ENCODE measurements at places on chromosomes 2 and 18. TPM values are rescaled to one million over a fixed set of nuclear protein-coding genes. Genes with fewer than 3 reads are reported as not detected.
A peak's percentile ranks its signal among the peaks of the same experiment; 100 is the strongest.

DNA sequence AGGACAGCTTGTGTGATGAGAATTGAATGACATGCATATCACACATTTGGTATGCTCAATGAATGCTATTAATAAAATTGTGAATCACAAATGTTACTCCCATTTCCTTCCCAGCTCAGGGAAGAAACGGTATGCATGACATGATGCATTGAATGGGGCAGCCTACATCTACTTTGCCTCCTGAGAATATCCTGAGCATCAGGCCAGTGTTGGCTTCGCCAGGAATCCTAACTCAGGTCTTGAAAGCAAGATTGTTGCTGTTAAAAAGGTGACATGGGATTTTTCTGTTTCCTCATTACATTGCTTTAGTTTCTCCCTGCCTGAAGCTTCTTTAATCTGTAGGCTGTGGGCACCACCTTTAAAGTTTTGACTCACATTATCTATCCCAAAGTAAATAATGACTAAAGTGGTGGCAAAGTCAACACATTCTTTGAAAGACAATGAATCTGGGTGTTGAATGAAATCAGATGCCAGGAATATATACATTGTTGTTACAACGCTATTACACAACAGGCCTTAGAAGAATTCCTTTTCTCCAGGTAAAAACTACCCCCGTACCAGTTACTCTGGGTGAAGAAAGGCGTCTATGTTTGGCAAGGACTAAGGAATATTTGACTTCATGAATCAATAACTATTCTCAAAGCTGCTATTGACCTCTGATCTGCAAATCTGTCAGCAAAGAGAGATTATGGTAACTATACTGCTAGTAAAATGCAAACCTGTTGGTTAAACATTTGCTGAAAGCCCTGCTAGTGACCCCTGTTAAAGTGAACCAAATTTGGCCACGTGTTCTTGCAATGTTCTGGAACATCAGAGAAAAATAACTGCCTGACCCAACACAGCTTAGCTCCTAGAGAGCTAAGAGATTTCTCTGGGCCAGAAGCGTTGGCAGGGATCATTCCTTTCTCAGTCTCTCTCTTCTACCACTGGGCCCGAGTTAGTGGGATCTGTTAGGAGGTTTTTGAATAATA lies 30.5 kb upstream of the NEDD4L start:
- no peaks in the 10 kb centered on the region for H3K36me3 ChIP-seq
- H3K4me1 ChIP-seq: no peaks in the 10 kb centered on the region
- DNase-seq: no peak
- H3K4me3 ChIP-seq: no peak overlapping the region
- no peaks in the 10 kb centered on the region for H3K27me3 ChIP-seq

DNA sequence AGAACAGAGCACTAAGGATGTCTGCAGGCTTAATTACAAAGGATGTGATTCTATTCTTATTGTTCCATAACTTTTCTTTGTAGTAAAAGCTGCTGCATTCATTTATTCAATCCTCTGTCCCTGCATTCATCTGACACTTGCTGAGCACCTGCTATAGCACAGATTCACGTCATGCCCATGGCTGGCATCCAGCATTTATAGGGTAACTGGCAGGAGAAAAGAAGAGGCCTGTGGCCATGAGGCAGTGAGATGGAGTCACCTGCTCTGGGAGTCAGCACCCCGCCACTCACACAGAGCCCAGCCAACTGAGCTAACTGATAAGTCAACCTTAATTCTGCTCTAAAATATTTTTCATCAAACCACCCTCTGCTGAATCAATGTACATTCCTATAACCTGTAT lies 18.3 kb upstream of the CDC42EP3 start:
- H3K4me1 ChIP-seq: peaks cover 3% of the 10 kb centered on the region
- H3K36me3 ChIP-seq: no peaks in the 10 kb centered on the region
- H3K27ac ChIP-seq: no peak overlapping the region

Gene RBM44
- 1.1 TPM for total RNA-seq

DNA sequence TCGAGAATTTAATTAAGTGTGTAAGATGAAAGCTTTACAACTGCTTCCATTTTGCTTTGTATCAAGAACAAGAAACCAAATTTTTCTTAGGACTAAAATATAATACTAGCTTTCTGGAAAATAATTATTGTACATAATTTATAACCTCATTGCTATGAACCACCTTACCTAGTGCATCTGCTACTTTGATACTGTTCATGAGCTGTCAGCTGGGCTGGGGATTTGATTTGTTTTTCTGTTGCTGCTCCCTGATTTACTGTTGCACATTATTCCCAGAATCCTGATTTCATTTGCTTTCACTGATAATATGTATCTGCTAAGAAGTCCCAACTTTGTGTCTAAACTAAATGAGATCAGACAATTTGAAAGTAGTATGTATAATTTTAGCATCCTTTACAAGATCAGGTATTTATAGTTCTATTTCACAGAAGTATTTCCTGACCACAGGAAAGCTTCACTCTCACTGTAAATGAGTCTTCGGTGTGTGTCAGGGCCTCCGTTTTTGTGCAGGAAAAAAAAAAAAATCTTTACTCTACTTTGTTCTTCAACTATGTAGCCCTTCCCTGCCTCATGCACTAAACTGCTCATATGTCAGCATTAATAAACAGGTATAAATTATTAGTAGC lies 105.6 kb upstream of the CCDC150 start:
- H3K4me1 ChIP-seq: no peaks in the 10 kb centered on the region
- H3K27me3 ChIP-seq: no peaks in the 10 kb centered on the region
- no peaks in the 10 kb centered on the region for H3K36me3 ChIP-seq

DNA sequence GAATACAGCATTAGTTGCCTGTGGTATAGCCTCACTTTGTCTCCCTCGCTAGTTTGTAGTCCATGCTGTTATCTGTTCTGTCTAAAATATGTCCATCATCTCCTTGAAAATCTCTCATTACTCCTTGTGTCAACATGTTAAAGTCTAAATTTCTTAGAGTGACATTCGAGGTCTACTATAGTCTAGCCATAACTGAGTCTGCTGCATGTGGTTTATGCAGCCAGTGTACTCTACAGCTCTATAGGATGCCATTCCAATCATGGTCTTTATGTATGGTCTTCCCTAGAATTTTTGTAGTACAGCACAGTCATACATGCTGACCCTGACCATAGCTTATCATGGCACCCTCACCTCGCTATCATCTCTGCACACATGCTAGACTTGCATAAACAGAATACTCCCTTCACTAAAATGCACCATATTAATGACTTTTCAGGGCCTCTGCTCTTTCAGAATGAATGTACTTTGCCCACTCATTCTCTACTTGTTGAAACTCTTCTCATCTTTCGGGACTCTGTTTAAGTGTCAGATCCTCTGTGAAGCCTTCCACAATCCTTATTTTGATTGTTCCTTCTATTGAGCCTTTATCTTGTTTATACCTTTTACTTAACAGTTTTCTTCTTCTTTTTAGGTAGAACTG lies 12.8 kb downstream of the TANK start:
- H3K4me1 ChIP-seq: peaks cover 67% of the 10 kb centered on the region
- DNase-seq: no peak
- no peak overlapping the region for H3K27ac ChIP-seq
- no peaks in the 10 kb centered on the region for H3K27me3 ChIP-seq

GRCh38 chr2:86596118-86596517 lies 27.5 kb downstream of the RNF103 start:
- no peak overlapping the region for H3K4me3 ChIP-seq
- H3K36me3 ChIP-seq: no peaks in the 10 kb centered on the region
- H3K27me3 ChIP-seq: no peaks in the 10 kb centered on the region
- no peak for DNase-seq
- no peak overlapping the region for H3K27ac ChIP-seq

Gene LINC00305
- total RNA-seq: not detected

GRCh38 chr2:3265981-3266924 lies 111.4 kb downstream of the EIPR1 start:
- no peaks in the 10 kb centered on the region for H3K27me3 ChIP-seq
- H3K4me3 ChIP-seq: no peak overlapping the region
- peaks cover 4% of the 10 kb centered on the region for H3K36me3 ChIP-seq
- H3K27ac ChIP-seq: no peak overlapping the region

GRCh38 chr2:208793434-208793833 lies 386.8 kb downstream of the PTH2R start:
- no peak overlapping the region for H3K27ac ChIP-seq
- H3K36me3 ChIP-seq: no peaks in the 10 kb centered on the region
- H3K4me1 ChIP-seq: no peaks in the 10 kb centered on the region
- DNase-seq: no peak
- no peak overlapping the region for H3K4me3 ChIP-seq
- no peaks in the 10 kb centered on the region for H3K27me3 ChIP-seq

GRCh38 chr2:2890901-2891300 lies 486.7 kb downstream of the EIPR1 start:
- H3K4me1 ChIP-seq: no peaks in the 10 kb centered on the region
- DNase-seq: no peak
- no peak overlapping the region for H3K27ac ChIP-seq
- H3K4me3 ChIP-seq: no peak overlapping the region

DNA sequence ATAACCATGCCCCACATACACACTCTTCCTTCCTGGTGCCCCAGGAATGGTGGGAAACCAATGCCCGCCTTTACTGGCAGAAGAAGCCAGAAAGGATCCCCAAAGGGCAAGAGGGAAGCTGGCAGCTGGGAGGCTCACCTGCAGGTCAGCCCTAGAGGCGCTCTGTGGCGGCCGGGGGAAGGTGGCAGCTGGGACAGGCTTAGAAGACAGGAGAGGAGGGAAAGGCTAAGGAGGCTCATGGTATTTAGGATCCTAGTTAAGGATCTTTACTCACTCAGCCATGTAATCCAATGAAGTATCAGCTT lies 23.8 kb downstream of the ADRA2B start:
- peak; percentile 1 for DNase-seq
- no peaks in the 10 kb centered on the region for H3K4me1 ChIP-seq
- H3K36me3 ChIP-seq: no peaks in the 10 kb centered on the region
- no peaks in the 10 kb centered on the region for H3K27me3 ChIP-seq

DNA sequence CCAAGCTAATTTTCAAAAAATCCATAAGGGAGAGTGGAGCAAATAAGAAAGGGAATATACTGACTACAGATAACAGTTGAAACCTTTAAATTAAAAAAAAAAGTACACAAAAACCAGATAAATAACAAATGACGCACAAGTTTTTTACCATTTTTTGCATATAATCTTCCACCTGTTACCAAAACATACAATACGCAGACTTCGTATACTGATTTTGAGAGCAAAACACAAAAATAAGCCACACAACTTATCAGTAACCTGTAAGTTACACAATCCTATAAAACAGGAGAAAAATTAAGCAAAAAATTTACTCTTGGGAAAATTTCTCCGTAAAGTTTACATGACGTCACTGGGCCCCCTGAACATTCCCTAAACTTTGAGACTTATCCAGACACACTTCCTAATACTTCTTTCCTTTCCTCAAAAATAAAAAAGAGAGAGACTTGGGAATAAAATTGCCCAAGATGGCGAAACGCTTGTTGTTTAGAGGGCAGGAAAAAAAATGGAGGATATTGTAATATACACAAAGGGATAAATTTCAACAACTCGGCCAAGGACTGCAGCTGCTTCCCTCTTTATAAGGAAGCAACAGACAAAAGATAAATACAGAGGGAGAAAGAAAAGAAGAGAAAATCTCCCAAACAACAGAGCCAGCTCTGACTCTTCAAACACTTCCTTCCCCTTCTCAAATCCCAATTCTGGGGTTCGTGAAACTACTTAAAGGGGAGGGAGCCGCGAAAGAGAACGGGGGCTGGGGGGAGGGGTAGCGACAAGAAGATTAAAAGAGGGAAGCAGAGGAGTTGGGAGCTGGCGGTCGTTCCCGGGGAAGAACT lies 1.6 kb downstream of the BAZ2B start:
- peaks cover 5% of the 10 kb centered on the region for H3K4me1 ChIP-seq
- H3K36me3 ChIP-seq: no peaks in the 10 kb centered on the region
- H3K27me3 ChIP-seq: peaks cover 10% of the 10 kb centered on the region

DNA sequence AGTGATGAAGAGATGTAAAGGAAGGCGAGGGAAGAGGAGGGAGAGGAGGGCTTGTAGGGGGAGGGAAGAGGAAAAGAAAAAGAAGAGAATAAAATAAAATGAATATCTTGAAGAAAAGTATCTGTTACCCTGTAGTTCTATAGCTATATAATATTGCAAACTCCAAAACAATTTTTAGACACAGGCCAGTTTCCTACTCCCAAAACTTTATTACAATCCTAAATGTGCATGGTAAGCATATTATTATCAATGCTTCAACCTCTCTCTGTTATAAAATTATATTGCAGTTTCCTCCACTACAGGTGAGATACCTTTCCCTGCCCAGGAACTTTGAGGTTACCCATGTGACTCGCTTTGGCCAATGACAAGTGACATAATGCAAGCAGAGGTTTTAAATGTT lies 1351.6 kb upstream of the NRXN1 start:
- H3K27ac ChIP-seq: no peak overlapping the region
- no peak overlapping the region for H3K4me3 ChIP-seq
- no peaks in the 10 kb centered on the region for H3K4me1 ChIP-seq
- no peaks in the 10 kb centered on the region for H3K27me3 ChIP-seq
- no peak for DNase-seq
